ENCODE measurements at places on chromosomes 13 and 19.

DNA sequence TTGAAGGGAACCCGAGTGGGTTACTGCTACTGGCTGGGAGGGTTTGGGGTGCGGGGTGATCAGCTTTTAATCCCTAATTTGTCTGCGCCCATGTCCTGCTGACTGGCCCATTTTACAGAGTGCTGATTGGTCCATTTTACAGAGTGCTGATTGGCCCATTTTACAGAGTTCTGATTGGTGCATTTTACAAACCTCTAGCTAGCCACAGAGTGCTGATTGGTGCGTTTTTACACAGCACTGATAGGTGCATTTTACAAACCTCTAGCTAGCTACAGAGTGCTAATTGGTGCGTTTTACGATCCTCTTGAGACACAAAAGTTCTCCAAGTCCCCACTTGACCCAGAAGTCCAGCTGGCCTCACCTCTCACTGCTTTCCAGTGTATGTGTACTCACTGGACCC, 43.2 kb downstream of the MTMR6 start:
- no peaks in the 10 kb centered on the region for H3K27me3 ChIP-seq
- no peak overlapping the region for H3K4me3 ChIP-seq
- peaks cover 11% of the 10 kb centered on the region for H3K36me3 ChIP-seq
- no peak for DNase-seq

DNA sequence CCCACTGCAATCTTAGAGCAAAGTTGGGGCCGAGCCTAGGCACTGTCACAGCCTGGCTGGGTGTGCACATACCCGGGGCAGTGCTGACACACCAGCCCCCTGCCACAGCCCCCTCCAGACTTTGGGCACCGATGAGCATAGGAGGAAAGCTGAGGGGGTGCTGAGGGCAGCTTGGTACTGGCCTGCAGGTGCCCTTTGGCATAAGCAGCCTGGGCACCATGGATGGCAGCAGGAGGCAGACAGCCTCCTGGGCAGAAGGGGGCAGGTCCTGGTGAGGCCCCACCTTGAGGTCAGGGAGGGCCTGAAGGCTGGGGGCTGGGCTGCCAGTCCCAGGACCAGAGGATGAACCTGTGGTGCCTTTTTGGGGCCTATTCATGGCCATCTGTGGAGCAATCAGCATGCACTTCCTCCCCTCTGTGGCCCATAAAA, 8.2 kb downstream of the IGFL4 start:
- DNase-seq, result no peak
- no peak overlapping the region for H3K4me3 ChIP-seq

- no peak overlapping the region for H3K4me3 ChIP-seq
- H3K27me3 ChIP-seq, result no peaks in the 10 kb centered on the region
- H3K36me3 ChIP-seq, result no peaks in the 10 kb centered on the region
Measured at GRCh38 chr13:28045861-28046260, 54.5 kb downstream of the FLT3 start.

DNA sequence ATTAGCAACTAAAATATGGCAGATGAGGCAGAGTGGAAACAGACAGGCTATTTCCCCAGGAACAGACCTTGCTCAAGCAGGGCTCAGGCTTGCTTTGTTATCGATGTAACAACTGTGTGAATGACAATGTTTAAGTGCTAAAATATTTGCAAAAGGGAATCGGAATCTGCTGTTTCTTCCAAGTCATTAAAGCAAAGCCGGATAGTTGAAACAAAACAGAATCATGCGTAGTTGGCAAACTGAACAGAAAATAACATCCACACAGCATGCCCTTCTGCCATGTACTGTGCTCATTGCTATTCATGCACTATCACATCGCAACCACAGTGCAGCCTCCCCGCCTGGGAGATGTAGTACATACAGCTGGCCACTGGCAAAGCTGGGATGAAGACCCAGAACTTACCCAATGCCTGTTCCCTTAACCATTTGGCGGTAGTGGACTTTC, 799.1 kb downstream of the DIAPH3 start:
- no peaks in the 10 kb centered on the region for H3K36me3 ChIP-seq
- H3K27me3 ChIP-seq, result no peaks in the 10 kb centered on the region
- H3K4me1 ChIP-seq, result no peaks in the 10 kb centered on the region

- no peak overlapping the region for H3K27ac ChIP-seq
- no peaks in the 10 kb centered on the region for H3K4me1 ChIP-seq
- H3K4me3 ChIP-seq, result no peak overlapping the region
- DNase-seq, result no peak
- no peaks in the 10 kb centered on the region for H3K36me3 ChIP-seq
- peaks cover 21% of the 10 kb centered on the region for H3K27me3 ChIP-seq
Measured at GRCh38 chr13:99140831-99141230, 59.8 kb upstream of the UBAC2 start.

DNA sequence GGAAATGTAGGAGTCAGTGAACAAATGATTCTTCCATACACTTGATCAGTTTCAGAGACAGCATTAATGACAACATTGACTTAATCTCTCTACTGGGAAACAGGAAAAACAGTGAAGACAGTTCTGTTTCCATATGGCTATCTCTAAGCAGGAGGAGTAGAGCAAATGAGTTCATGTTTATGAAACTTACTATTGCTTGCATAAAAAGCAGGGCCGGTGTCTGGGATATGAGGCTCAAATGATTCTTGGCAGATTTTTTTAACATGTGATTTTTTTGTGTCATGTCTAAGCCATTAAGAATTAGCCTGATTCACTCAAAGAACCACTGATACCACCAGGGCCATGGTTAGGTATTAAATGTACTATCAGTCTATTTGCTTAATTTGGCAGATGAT, 141.9 kb downstream of the SLC7A1 start:
- H3K27me3 ChIP-seq, result peaks cover 13% of the 10 kb centered on the region
- DNase-seq, result no peak
- H3K27ac ChIP-seq, result no peak overlapping the region
- no peaks in the 10 kb centered on the region for H3K36me3 ChIP-seq
- H3K4me1 ChIP-seq, result no peaks in the 10 kb centered on the region

DNA sequence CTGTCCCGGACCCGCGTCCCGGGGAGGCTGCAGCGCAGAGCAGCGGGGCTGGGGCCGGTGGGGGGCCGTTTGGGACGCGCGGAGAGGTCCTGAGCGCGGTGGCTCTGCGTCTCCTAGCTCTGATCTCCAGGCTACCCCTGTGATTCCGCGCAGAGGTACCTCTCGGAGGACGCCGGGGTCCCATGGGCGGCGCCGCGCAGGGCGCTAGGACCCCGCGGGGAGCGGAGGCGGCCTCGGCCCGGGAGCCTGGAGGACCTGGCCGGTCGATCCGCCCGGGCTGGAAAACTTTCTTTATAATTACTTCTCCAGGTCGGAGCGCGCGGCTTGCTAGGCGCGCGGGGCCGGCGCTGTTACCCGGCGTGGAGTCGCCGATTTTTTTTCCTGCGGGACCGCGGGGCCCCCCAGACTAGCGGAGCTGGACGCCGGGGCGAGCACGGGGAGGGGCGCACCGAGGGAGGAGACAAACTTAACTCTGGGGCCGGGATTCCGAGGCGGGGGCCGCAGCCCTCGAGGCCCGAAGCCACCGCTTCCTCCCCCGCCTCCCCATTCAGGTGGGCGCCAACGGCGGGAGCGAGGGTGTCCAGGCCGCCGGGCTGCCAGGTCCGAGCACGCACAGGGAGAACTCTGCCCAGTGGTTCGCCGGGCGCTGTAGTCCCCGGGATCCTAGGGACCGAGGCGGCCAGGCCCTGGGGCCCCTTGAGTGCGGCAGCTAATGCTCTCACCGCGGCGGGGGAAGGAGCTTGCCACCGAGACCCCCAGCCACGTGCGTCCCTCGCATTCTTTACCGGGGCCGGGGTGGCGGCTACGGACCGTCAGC, 848 bp upstream of the CEBPA start:
- H3K4me3 ChIP-seq, result peak overlapping the region; percentile 40
- no peaks in the 10 kb centered on the region for H3K36me3 ChIP-seq
- DNase-seq, result peak; percentile 41
- H3K27ac ChIP-seq, result no peak overlapping the region

- H3K36me3 ChIP-seq, result no peaks in the 10 kb centered on the region
- H3K27ac ChIP-seq, result no peak overlapping the region
- H3K4me3 ChIP-seq, result no peak overlapping the region
- H3K27me3 ChIP-seq, result no peaks in the 10 kb centered on the region
Measured at GRCh38 chr13:98098516-98098915, 44.4 kb upstream of the FARP1 start.

DNA sequence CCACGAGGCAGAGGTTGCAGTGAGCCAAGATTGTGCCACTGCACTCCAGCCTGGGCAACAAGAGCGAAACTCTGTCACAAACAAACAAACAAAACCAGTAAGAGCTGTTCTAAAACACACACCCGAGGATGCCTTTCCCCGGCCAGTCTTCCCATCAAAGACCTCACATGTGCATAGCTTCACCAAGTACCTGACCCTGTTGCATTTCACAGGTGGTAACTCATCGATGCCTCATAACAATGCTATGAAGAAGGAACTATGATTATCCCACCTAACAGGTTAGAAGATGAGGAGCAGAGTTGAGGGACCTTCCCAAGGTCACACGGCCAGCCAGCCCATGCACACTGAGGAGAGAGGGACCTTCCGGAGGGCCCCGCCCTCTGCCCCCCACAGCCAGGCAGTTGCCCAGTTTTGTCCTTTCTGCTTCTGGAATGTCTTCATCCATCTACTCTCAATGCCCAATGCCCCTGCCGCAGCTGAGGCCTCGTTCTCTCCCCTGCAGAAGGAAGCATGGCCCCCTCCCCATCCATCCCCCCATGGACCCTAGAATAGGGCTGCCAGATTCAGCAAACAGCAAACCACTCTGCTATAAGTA, 16.8 kb upstream of the LENG8 start:
- H3K27me3 ChIP-seq, result peaks cover 11% of the 10 kb centered on the region
- peaks cover 2% of the 10 kb centered on the region for H3K36me3 ChIP-seq
- no peak overlapping the region for H3K27ac ChIP-seq
- no peak for DNase-seq
- H3K4me1 ChIP-seq, result 0 out of 2 replicates have a peak, but pooled peaks cover 2% of the 10 kb centered on the region

DNA sequence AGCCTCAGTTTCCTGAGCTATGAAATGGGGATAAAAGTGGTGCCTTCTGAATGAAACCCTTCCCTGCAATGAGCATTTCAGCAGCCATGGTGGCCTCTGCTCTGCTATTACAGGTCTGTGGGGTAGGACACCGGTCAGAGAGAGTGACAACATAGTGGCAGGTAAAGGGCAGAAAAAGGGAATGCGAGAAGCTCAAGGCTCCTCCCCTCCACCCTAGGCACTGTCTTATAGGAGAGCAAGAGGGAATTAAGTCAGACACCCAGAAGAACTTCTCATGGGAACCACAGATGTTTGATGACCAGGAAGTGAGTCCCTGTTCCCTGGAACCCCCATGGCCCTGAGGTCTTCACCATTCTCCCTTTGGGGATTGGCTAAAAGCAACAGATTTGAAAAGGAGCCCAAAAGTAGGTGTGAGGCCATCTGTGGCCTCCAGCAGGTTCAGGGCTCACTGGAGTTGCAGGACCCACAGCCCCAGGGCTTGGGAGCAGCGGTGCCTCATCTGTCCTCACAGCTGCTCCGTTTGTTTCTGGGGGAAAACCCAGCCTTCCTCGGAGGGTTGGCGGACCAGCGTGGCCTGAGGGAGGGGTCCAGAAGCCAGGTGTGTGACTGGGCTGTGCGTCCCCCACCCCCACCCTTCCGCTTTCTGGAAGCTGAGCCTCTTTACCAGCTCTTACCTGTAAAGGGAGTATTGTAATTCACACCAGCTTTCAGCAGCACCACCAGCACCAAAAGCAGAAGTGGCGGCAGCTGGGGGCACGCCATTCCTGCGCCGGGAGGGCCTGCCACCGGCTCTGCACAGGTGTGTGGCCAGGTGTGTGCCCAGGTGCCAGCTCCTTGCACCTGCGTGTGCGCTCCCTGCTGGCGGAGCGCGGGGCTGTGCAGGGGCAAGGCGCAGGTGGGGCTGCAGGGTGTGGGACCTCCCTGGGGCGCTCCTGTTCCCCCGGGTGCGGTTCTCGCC, 19.4 kb downstream of the IQCN start:
- no peaks in the 10 kb centered on the region for H3K36me3 ChIP-seq
- DNase-seq, result no peak
- no peak overlapping the region for H3K4me3 ChIP-seq
- H3K4me1 ChIP-seq, result no peaks in the 10 kb centered on the region
- H3K27ac ChIP-seq, result no peak overlapping the region
- peaks cover 22% of the 10 kb centered on the region for H3K27me3 ChIP-seq

GRCh38 chr19:27618006-27618405, 1594.9 kb downstream of the UQCRFS1 start:
- no peaks in the 10 kb centered on the region for H3K36me3 ChIP-seq
- DNase-seq, result no peak
- no peak overlapping the region for H3K4me3 ChIP-seq
- no peak overlapping the region for H3K27ac ChIP-seq
- no peaks in the 10 kb centered on the region for H3K27me3 ChIP-seq

DNA sequence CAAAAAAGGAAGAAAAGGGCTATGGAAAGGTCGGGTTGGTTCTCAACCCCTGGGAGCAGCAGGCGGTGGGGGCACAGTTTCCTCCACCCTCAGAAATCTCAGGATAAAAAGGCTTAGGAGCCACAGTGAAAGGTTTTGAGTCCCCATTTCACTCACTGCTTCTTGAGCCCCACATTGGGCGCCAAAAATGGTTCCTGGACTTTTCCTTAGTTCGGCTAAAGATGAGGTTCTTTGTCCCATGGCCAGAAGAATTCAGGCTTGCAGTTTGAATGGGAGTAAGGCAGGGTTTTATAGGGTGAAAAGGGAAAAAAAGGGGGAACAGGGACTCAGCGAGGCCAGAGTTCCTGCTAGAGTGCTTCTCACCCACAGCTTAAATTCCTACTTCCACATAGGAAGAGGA, 179.5 kb downstream of the GGACT start:
- no peaks in the 10 kb centered on the region for H3K27me3 ChIP-seq
- H3K36me3 ChIP-seq, result peaks cover 5% of the 10 kb centered on the region
- H3K27ac ChIP-seq, result no peak overlapping the region
- DNase-seq, result peak; percentile 8
- H3K4me3 ChIP-seq, result no peak overlapping the region

GRCh38 chr13:46050771-46051170, 1.8 kb downstream of the ZC3H13 start:
- H3K4me1 ChIP-seq, result no peaks in the 10 kb centered on the region
- H3K27me3 ChIP-seq, result no peaks in the 10 kb centered on the region
- H3K36me3 ChIP-seq, result no peaks in the 10 kb centered on the region
- no peak overlapping the region for H3K4me3 ChIP-seq

- no peak overlapping the region for H3K4me3 ChIP-seq
- DNase-seq, result no peak
- no peaks in the 10 kb centered on the region for H3K36me3 ChIP-seq
- H3K27me3 ChIP-seq, result no peaks in the 10 kb centered on the region
Measured at GRCh38 chr13:87788363-87788762, 117.2 kb downstream of the SLITRK5 start.

DNA sequence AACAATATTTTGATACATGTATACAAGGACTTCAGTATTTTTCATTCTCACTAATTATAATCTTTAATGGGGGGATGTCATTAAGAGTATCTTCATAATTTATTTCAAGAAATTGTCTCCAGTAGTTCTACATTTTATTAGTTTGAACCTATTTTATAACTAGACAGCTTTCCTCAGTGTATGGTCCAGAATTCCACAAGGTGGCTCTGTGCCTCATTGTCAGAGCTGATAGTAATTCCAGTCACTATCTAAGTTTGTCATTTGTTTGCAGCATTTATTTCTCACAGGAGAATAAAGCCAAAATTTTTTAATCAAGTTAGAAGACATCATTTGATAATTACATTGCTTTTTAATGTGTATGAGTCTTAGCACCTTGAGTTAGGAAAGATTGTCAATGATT, 1633.0 kb upstream of the PCDH20 start:
- peak; percentile 16 for DNase-seq
- H3K27ac ChIP-seq, result no peak overlapping the region
- H3K27me3 ChIP-seq, result no peaks in the 10 kb centered on the region
- no peaks in the 10 kb centered on the region for H3K36me3 ChIP-seq
- peaks cover 4% of the 10 kb centered on the region for H3K4me1 ChIP-seq

Data from IMR-90 (cell line).